ENCODE measurements at places on chromosomes 5 and 9. TPM values are rescaled to one million over a fixed set of nuclear protein-coding genes. Genes with fewer than 3 reads are reported as not detected.

GRCh38 chr9:100492952-100493351, 20.0 kb downstream of the TMEFF1 start:
- no peaks in the 10 kb centered on the region for H3K4me1 ChIP-seq
- DNase-seq = no peak
- no peak overlapping the region for H3K27ac ChIP-seq
- H3K36me3 ChIP-seq = no peaks in the 10 kb centered on the region

DNA sequence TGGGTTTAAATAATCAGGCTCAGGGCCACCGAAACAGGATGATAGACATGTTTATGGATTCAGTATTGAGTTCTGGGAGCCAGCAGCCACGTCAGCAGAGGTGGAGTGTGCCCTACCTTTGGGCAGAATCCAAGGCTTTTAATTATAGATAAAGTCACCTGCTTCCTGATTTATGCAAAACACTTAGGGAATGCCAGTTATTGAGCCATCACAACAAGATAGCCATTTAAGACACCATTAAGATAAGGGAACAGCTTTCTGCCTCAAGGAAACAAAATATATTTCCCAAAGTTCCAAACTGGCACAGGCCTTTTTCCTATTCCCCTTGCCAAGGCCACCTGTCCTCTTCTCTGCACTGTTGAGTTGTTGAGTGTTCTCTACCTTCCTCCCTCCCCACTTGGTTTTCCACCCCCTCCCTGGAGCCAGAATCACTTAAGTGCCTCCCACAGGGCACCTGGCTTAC, 2.4 kb downstream of the CCL28 start:
- H3K4me3 ChIP-seq = no peak overlapping the region
- no peaks in the 10 kb centered on the region for H3K4me1 ChIP-seq
- peaks cover 1% of the 10 kb centered on the region for H3K36me3 ChIP-seq
- H3K27ac ChIP-seq = no peak overlapping the region
- DNase-seq = no peak
- H3K27me3 ChIP-seq = no peaks in the 10 kb centered on the region

DNA sequence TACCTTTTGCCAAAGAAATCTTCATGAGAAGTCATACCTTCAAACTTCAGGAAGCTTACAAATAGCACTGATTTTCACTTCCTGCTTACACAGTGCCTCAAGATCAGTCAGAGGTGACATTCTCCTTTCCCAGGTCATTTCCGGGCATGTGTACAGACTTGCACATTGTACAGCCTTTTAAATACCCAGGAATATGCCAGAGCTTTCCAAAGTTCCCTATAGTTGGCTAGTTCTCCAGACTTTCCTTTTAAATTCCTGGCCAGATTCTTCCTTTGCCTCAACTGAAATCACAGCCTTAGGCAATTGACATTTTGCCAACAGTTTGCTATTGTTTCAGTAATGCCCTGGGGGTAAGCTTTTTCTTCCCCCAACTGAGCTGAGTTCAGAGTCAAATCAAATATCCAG, 47.2 kb downstream of the RFX3 start:
- no peaks in the 10 kb centered on the region for H3K27me3 ChIP-seq
- H3K4me3 ChIP-seq = peak overlapping the region; percentile 17
- peaks cover 49% of the 10 kb centered on the region for H3K36me3 ChIP-seq
- peaks cover 66% of the 10 kb centered on the region for H3K4me1 ChIP-seq
- H3K27ac ChIP-seq = peak overlapping the region; percentile 94
- peak; percentile 10 for DNase-seq

DNA sequence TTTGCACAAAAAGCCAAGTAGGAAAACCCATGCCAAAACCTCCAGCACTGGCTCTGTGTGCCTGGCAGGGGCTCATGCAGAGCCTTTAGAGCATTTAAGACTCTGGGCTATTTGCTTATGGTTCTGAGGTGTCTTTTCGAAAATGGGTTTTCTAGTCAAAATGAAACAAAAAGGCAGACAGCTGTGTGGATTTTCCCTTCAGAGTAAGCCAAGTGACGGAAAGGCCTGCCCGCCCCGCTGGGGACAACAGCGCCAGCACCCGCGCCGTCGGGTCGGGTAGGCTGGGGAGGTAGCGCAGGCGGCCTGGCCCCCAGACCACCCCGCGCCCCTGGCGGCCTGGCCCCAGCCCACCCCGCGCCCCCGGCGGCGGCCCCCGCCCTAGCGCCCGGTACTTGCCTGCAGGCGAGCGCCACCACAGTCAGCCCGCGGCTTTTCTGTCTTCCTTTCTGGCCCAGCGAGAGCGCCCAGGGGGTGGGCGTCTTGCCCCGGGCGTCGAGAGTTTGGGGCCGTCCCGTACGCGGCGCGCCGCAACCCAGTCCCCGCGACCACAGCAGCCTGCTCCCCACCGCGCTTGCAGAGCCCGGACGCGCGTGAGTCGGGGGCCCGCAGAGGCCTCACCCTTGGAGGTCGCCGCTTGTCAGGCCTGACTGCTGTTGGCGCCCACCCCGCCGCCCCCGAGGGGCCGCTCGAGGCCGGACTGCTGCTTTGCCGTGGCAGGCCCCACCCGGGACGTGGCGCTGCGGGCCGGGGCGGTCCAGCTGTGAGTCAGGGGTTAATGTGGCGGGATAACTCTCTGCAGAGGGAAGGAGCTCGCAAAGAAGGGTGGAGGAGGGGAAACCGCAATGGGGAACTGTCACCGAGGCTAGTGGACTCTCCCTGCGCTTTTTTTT, at the start of gene TICAM2:
TICAM2 (minus strand) TSS at position 779 of the 890 bp plus-strand sequence. CDS start 21,223 bp downstream, outside the sequence.
- H3K4me3 ChIP-seq = peak within 1 kb of the TSS; percentile 41
- H3K27ac ChIP-seq = peak within 1 kb of the TSS; percentile 39
- DNase-seq = peak; percentile 78
- peaks cover 39% of the 10 kb centered on the region for H3K4me1 ChIP-seq
- H3K36me3 ChIP-seq = peaks cover 9% of the 10 kb centered on the region

DNA sequence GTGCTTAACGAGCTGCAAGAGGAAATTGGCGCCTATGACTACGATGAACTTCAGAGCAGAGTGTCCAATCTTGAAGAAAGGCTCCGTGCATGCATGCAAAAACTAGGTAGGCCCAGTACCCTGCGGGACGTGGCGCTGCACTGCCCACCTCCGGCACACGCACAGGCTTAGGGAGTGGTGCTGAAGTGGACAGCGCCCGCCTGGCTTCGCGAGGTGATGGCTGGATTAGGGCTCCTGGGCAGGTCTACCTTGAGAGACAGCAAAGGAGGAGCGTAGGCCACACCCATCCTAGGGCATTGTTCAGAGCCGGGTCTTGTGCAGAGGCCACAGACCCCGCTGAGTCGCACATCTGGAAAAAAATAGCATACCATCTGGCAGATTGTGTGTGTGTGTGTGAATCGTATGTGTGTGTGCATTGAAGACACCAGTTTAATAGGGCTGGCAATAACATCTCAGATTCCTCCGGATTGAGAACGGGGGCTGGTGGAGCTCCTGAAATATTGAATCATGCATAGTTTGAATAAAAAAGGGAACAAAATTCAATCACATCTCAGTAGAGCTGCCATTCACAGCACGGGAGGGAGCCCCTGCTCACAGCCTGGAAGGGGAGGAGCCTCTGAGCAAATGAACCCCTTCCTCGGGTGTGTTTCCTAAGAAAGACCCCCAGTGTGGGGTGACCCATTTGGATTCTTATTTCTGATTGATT, 11.1 kb downstream of the OLFM1 start:
- peaks cover 30% of the 10 kb centered on the region for H3K27me3 ChIP-seq
- peak; percentile 25 for DNase-seq
- no peaks in the 10 kb centered on the region for H3K36me3 ChIP-seq
- no peak overlapping the region for H3K27ac ChIP-seq

DNA sequence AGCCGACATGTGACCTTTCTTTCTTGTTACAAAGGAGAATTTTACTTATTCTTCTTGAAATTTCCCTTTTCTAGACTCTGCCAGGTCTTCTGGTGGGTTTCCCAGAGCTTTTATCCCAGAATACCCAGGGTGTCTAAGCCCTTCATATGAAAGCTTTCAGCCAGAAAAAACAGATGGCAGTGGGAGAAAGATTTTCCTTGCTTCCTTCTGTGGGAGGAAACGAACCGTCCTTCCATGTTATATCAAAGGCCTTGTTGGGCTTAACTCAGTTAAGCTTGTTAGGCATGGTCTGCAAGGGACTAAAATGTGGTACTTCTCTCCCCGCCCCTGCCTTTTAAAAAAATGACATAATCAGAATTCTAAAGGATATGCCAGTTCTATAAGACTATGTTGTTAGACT, 47.5 kb downstream of the SPATA31D1 start:
- no peak for DNase-seq
- no peak overlapping the region for H3K27ac ChIP-seq
- no peaks in the 10 kb centered on the region for H3K27me3 ChIP-seq
- H3K36me3 ChIP-seq = no peaks in the 10 kb centered on the region
- no peaks in the 10 kb centered on the region for H3K4me1 ChIP-seq

DNA sequence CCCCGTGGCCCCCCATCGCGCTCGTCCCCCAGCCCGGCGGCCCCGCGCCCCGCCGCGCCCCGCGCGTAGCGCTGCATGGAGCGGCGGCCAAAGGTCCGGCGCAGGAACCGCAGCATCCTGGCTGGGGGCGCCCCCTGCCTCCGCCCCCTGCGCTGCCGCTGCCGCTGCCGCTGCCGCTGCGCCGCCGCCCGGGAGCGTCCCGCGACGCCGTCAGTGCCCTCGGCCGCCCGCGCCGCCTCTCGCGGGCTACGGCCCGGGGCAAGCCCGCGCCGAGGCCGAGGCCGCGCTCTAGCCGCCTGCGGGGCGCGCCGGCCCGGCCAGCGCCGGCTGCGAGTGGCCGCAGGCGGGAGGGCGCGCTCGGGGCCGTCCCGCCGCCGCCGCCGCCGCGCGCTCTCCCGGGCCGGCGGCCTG, 523 bp downstream of the EPB41L4B start:
- H3K27ac ChIP-seq = no peak overlapping the region
- peaks cover 56% of the 10 kb centered on the region for H3K27me3 ChIP-seq
- DNase-seq = no peak

DNA sequence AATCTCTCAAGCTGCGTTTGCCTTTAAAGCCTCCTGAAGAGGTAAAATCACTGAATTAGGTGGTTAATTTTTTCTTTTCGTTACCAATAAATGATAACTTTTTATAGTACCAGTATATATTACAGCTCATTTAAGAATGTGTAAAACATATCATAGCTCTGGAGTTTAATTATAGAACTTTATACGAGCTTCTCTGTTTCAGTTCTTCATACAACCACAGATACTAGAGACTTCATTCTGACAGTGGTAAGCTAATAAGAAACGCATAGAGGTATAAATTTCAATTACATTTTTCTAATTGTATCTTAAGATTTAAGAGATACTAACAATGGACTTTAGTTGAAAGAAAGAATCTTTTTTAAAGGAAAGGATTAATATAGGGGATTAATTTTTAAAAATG, 73.9 kb downstream of the PBX3 start:
- H3K27me3 ChIP-seq = no peaks in the 10 kb centered on the region
- peaks cover 31% of the 10 kb centered on the region for H3K4me1 ChIP-seq
- no peaks in the 10 kb centered on the region for H3K36me3 ChIP-seq
- no peak overlapping the region for H3K27ac ChIP-seq
- H3K4me3 ChIP-seq = no peak overlapping the region

DNA sequence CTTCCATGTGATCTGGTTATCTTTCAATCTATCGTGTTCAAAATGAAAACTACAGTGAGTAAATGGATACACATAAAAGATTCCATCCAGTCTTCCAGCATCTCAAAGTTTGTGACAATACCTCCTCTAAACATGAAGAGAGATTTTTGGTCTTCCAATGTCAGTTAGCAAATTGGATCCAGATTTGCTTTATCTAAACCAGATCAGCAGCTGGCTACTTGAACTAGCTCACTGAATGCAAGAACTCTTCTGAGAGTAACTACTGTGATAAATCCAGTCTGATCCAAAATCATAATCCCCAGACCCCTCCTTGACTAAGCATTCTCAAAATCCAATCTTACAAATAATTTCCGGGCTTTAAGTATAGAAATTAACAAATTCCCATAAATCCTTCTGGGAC, 2177.9 kb upstream of the C9orf72 start:
- no peaks in the 10 kb centered on the region for H3K4me1 ChIP-seq
- no peaks in the 10 kb centered on the region for H3K27me3 ChIP-seq
- H3K4me3 ChIP-seq = no peak overlapping the region
- no peak for DNase-seq
- no peaks in the 10 kb centered on the region for H3K36me3 ChIP-seq

DNA sequence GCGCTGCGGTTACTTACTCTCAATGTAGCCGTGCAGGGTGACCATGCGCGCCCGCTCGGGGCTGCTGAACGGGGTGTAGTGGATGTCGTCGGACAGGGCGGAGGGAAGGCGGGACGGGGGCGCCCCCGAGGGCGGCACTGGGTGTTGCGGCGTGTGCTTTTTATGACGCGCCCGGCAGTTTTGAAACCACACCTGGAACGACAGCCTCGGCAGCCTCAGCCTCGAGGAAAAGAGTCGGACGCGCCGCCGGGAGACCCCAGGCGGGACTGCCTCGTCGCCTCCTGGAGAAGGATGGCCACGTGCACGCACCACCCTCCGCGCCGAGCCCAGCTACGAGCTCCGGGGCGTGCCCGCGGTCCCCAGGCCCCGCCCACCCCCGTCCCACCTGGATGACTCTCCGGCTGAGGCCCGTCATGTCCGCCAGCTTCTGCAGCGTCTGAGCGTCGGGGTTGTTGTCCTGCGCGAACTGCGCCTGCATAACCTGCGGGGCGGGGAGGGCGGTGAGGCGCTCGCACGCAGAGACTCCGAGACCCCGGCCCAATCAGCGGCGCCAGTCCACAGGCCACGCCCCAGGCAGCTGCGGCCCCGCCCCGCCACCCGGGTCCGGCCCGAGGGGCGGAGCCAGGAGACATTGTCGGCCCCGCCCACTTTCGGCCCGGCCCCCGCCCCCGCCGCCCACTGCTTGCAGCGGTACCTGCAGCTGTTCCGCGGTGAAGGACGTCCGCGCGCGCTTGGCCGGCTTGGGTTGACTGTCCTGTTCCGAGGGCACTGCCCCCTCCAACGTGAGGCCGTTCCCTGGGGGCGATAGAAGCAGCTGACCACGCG, 15.0 kb downstream of the LHX6 start:
- DNase-seq = peak; percentile 75
- H3K4me1 ChIP-seq = peaks cover 16% of the 10 kb centered on the region
- no peak overlapping the region for H3K27ac ChIP-seq
- peak overlapping the region; percentile 56 for H3K4me3 ChIP-seq
- peaks cover 66% of the 10 kb centered on the region for H3K27me3 ChIP-seq
- no peaks in the 10 kb centered on the region for H3K36me3 ChIP-seq

GRCh38 chr5:138708791-138709190, 44.4 kb upstream of the CTNNA1 start:
- peaks cover 43% of the 10 kb centered on the region for H3K27me3 ChIP-seq
- no peaks in the 10 kb centered on the region for H3K36me3 ChIP-seq
- no peak overlapping the region for H3K4me3 ChIP-seq
- H3K27ac ChIP-seq = no peak overlapping the region
- DNase-seq = no peak

Gene PAXX
- 61.8 TPM for total RNA-seq

Gene RFX3
- 12.3 TPM for total RNA-seq

Gene ALAD
- 16.2 TPM for total RNA-seq

Gene ANKRD34B
- not detected for total RNA-seq

Gene PCDHA2
- not detected for total RNA-seq

Gene SLC6A7
- not detected for total RNA-seq

Gene ENG
- total RNA-seq = 14.2 TPM

Gene ATOSB
- total RNA-seq = 5.9 TPM

Measured in activated CD8-positive, alpha-beta T cell treated with anti-CD3 and anti-CD28 coated beads for 36 hours (primary cell).